ENCODE measurements at places on chromosomes 4 and X.

- DNase-seq: peak; percentile 8
These were observed 722.4 kb downstream of the RAB28 start for GRCh38 chr4:12761694-12762093.

GRCh38 chr4:140846736-140847135 lies 90.6 kb upstream of the TBC1D9 start:
- no peak for DNase-seq

- DNase-seq: no peak
These were observed 2.7 kb downstream of the EFNB1 start for GRCh38 chrX:68831405-68832100.

GRCh38 chr4:181083757-181084361 lies 1159.3 kb upstream of the TENM3 start:
- DNase-seq: no peak

GRCh38 chrX:72023071-72023470 lies 108.6 kb downstream of the RTL5 start:
- no peak for DNase-seq

GRCh38 chr4:7295911-7296660 lies 103.7 kb downstream of the SORCS2 start:
- DNase-seq: no peak

- DNase-seq: no peak
These were observed 1.5 kb upstream of the NKX6-1 start for GRCh38 chr4:84500386-84501201.

DNA sequence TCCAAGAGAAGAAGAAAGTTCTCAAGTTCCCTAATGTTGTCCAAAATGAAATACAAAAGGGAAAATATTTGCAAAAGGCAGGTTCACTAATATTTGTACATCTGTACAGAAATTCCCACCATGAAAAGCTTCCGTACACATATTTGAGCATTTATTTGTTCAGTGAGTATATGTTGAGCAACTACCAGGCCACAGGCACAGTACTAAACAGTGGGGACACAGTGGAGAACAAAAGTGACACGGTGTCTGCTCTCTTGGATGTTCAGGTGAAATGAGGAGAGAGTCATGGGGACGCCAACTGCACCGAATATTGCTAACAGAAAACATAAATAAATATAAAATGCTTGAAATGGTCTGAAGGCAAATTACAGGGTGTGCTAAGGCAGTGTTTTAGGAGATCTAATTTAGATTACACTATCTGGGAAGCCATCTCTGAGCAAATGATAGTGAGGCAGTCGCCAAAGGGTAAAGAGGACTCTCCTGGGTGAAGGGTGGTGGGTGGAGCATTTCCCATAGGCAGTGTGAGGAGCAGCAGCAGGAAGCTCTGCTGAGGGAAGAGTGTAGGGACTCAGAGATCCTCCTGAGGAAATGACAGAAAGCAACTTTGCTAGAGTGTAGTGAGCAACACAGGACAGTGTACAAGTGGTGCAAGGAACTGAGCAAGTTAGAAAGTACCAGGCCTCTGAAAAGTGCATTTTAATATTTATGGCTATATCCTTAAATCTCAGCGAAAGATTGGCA lies 375.2 kb downstream of the GALNTL6 start:
- DNase-seq: no peak

GRCh38 chrX:149392921-149393320 lies 112.2 kb downstream of the IDS start:
- peak; percentile 43 for DNase-seq

GRCh38 chrX:1425381-1425780 lies 27.3 kb downstream of the ASMTL start:
- no peak for DNase-seq

- peak; percentile 95 for DNase-seq
These were observed 84.8 kb downstream of the TMEM164 start for GRCh38 chrX:110087485-110088356.

DNA sequence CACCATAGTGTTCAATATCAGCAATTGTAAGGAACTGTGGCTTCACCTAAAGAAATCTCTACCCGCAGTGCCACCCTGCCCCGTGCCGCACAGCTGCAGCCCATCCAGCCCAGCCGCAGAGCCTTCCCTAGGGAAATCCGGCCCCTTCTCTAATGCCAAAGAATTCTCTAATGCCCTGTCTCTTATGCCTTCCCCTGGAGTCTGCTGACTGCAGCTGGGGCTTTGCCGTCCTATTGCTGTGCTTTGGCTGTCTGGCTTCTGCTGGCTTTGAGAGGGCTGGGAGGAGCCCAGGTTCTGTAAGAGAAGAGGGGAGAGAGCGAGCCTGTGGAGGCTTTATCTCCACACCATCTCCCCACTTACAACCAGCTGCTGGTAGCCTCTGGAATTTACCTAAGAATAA lies 85.9 kb upstream of the HELT start:
- no peak for DNase-seq

GRCh38 chr4:1573830-1574459 lies 110.2 kb downstream of the FAM53A start:
- DNase-seq: no peak

DNA sequence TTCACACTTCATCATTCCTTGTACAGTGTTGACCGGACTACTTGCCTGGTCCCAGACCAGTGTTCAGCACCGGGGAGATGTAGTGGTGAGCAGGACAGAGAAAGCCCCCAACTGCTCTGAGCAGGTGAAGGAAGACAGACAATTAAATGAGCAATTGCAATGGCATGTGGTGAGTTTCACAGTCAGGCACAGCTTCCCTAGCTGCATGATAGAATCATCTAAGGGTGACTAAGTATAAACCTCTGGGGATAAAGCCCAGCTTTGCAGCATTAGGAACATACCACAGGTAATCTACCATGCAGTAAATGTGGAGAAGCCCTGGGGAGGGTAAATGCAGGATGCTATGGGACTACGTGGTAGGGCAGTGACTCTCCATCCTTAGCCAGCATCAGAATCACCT lies 47.8 kb downstream of the TMA16 start:
- peak; percentile 84 for DNase-seq

GRCh38 chrX:22122510-22122909 lies 90.4 kb downstream of the PHEX start:
- DNase-seq: peak; percentile 96

- DNase-seq: peak; percentile 90
These were observed 38.2 kb downstream of the NHS start for GRCh38 chrX:17413228-17413627.

DNA sequence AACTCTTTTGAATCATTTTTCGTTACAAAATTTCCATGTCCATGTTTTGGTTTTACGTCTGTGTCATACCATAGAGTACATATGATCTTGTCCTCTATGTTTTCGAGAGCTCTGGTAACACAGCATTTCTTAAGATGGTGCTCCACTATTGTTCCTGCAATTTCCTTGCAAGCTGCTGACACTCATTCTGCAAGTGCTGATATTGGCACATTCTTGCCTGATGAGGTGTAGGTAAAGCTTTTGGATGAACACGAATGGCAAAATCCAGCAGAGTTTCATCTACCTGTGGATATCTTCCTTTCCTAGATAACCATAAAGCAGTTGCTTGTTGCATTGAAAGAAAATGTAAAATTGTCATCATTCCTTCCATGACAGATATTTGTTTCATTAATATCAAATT lies 41.3 kb downstream of the MAGEB17 start:
- peak; percentile 50 for DNase-seq

- no peak for DNase-seq
These were observed 15.7 kb downstream of the FOXR2 start for GRCh38 chrX:55638933-55639332.

GRCh38 chr4:181507938-181508337 lies 735.3 kb upstream of the TENM3 start:
- DNase-seq: no peak

DNA sequence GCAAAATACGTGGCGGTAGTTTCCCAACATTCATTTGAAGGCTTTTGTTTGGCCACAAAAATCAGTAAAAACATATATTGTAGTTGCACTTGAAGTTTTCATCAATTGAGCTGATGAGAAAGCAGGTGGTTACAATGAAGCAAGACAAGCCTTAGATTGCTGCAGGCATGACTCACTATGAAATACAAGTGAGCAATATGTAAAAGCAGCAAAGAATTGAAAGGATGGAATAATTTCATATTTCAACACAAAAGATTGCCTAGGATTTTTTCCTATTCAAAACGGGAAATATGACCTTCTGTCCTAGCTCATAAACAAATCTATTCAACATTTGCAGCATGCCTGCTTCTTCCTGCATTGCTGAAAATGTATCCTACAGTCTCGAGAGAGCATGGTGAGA lies 190.9 kb upstream of the BANK1 start:
- DNase-seq: peak; percentile 89

DNA sequence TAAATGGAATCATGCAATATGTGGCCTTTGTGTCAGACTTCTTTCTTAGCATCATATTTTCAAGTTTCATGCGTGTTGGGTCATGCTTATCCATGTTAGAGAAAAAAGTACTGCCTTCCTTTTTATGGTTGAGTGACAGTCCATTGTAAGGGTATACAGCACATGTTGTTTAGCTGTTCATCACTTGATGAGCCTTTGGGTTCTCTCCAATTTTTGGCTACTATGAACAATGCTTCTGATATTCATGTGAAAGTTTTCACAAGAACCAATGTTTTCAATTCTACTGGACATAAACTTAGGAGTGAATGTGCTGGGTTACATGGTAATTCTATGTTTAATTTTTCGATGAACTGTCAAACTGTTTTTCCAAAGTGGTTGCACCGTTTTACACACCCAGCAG lies 28.1 kb upstream of the LNX1 start:
- DNase-seq: peak; percentile 13

GRCh38 chr4:57734104-57734670 lies 624.0 kb upstream of the IGFBP7 start:
- no peak for DNase-seq

- DNase-seq: no peak
These were observed 146.4 kb downstream of the CPEB2 start for GRCh38 chr4:15148691-15149090.

DNA sequence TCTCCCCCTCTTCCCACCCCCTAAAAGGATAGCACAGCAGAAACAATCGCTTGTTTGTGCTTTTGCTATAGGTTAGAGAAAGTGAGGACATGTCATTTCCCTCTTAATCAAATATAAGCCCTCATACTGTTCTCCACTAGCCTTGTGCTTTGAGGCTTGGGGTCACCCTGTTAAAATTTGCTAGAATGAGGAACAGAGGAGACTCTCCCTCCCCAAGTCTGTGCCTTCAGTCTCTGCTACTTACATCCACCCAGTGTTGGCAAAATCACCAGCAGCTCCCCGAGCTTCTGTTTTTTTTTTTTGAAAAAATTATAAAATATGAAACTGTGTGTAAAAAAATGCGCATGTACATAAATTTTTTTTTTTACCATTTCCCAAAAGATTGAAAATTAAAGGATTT lies 19.3 kb downstream of the KLF3 start:
- DNase-seq: no peak

DNA sequence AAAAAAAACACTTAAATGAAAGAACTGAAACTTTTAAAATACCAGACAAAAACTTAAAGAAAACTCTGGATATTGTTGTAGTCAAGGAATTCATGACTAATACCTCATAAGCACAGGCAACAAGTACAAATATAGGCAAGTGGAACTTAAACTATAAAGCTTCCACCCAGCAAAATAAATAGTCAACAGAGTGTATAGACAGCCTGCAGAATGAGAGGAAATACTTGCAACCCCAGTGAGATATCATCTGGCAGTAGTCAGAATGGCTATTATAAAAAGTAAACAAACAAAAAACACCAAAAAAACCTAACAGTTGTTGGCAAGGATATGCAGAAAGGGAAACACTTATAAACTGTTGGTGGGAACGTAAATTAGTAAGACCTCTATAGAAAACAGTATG lies 9.6 kb upstream of the RPS6KA6 start:
- no peak for DNase-seq

- no peak for DNase-seq
These were observed 54.7 kb downstream of the FRYL start for GRCh38 chr4:48725414-48725813.

DNA sequence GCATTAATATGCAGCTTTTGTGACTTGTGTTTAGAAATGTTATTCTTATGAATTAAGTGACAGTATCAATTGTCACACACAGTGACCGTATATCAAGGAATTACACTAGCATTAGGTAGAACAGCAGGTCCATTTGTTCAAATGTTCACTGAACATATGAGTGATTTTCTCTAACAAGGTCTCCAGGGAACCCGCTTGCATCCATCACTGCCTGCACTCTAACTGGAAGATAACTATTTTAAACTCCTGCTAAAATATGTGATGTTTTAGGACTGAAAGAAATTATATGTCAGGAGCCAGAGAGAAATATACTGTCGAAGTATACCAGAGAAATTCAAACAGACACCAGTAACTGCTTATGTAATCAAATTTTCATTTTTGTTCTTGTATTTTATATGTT lies 1395.7 kb downstream of the PCDH18 start:
- DNase-seq: no peak

DNA sequence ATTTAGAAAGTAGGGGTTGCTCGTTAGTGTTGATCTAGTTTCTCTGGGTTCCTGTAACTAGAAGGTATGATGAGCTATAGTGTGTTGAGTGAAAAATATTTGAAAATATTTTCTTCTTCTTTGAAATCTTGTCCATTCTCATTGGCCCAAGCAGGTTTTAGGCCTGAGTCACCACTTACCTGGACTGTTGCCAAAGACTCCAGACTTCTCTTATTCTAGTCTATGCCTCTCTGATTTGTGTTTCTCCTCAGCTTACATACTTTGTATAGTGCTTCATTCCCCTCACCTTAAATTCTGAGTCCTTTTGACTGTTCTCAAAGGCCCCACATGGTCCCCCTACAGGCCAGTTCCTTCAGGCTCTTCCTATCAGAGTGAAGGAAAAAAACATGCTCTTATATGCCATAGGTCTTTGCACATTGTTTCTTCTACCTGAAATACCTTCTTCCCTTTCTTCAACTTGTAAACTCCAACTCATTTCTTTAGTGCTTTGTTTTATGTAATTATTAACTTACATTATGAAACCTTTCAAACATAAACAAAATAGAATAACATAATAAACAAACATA lies 258.2 kb downstream of the PPP1R2C start:
- DNase-seq: peak; percentile 45

DNA sequence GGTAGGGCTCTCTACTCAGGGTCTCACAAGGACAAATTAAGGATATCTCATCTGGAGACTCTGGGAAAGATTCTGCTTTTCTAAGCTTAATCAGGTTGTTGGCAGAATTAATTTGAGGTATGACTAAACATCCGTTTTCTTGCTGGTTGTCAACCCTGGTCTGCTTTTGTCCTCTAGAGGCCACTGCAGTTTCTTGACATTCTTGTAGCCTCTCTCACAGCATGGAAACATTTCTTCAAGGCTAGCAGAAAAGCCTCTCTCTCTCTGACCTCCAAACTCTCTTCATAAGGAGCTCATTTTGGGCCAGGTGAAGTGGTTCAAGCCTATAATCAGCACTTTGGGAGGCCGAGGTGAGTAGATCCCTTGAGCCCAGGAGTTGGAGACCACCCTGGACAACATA lies 749.5 kb upstream of the PCDH7 start:
- DNase-seq: peak; percentile 41

GRCh38 chr4:51880016-51880915 lies 37.3 kb downstream of the DCUN1D4 start:
- no peak for DNase-seq

DNA sequence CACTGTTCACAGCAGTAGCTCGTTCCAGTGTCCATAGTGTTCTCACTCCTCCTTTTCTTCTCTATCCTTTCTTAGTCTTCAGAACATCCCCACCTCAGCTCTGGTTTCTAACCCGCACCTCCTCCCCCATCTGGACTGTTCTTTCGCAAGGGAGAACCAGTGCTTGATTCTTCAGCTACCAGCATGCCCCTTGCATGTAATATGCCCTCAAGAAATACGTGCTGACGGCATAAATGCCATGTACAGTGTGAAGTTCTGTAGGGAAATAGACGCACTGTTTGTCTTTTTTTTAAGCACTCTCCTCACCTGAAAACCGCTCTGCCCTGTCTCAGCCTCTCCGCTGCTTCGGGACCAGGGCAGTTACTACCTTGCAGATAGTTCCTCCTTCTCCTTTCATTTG lies 5.3 kb downstream of the CLDN22 start:
- no peak for DNase-seq

Data from bronchial epithelial cell (primary cell).